Hematopoietic multipotent progenitor cell treated with erythropoietin and hydrocortisone succinate and interleukin-3 and kit ligand, for 4 days (in vitro differentiated cells): ENCODE measurements at places on chromosomes 1 and 21.

- no peak for DNase-seq
Measured at GRCh38 chr1:245263529-245264095, 108.8 kb downstream of the KIF26B start.

DNA sequence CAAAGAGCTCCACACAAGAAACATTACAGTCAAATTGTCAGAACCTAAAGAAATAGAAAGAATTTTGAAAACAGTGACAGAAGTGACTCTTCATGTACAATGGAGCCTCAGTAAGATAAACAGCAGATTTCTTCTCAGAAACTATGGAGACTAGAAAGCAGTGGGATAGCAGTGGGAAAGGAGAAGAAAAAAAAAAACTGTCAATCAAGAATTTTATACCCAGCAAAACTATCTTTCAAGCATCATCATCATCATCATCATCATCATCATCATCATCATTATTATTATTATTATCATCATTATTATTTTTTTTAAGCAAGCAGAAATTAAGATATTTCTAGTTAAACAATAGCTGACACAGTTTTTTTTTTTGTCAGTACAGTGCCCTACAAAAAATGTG is 24.2 kb downstream of the CEP170 start:
- DNase-seq: peak; percentile 74

DNA sequence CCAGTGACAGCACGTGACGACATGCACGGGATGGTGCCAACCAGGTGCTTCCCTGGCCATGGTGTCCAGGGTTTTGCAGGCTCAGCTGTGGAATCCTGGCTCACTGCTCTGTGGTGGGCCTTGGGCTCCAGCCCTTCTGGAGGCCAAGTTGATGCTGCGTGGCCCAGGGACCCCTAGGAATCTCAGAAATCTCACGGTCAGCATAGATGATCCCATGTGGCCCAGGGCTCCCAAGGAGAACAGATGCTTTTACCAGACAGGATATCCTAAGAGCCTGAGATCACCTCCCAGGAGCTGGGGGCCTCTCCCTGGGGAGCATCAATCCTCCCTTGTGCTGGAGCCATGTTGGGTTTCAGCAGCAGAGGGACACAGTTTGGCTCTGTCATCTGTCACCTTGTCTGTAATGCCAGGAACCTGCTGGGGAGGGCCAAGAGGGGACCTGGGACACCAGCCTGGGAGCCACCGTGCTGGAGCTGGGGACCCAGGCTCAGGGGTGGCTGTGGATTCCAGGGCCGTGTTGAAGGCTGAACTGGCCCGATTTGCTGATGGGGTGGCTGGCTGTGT is 63.9 kb downstream of the TRIM11 start:
- no peak for DNase-seq

GRCh38 chr1:12188115-12188514 is 21.3 kb downstream of the TNFRSF1B start:
- no peak for DNase-seq

- no peak for DNase-seq
Measured at GRCh38 chr1:3444736-3445135, 9.7 kb upstream of the ARHGEF16 start.

GRCh38 chr1:36885540-36886357 is 148.6 kb downstream of the GRIK3 start:
- DNase-seq: no peak

GRCh38 chr1:88608139-88608943 is 75.7 kb upstream of the PKN2 start:
- DNase-seq: peak; percentile 70

DNA sequence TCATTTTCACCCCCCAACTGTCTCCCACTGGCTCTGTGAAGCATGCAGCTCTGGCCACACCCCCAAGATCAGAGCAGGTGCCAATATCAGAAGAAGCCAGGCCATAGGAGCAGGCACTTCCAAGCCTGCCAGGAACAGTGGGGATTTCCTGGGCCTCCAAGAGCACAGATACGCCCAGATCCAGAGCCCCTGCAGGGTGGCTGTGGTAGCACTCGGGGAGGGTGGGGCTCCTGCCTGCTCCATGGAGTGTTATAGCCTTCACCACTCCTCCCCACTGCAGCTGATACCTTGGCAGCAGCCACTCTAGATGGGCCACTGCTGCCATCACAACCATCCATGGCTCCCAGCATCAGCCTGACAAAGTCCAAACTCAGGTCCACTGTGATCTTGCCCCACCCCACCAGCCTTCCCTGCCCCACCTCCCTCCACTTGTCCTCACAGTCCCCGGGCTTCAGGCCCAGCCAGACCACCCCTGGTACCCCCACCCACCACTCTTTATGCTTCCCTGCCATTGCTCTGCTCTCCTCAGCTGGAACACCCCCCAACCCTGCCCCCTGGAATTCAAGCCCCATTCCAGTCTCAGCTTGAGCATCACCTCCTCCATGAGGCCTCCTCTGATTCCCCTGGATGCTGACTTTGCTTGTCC is 448.3 kb downstream of the MATN1 start:
- DNase-seq: no peak

DNA sequence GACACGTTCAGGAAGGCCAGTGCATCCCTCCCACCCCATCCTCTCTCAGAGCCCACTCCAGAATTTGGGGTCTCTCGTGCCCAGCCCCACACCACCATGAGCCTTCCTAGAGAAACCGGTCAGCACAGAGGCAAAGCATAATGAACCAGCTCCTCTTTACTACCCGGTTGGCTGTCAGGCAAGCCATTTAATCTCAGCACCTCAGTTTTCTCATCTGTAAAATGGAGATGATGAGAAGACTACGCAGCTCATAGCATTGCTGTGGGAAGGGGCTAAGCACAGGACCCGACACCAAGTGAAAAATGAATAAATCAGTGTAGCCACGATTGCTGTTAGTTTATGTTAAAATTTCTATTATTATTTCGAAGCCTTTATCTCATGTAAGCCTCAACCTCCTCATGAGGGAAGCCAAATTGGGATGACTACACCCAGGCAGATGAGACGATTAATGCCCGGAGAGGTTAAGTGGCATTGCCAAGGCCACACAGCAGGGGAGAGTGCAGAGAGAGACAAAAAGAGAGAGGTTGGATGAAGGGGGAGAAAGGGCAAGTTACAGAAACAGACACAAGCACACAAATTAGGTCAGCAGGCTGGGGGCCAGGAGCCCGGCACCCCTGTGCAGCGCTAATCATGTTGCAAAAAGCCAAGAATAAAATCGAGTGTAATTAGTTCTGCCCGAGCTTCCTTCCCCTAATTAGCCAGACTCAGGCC is 25.7 kb downstream of the SDC3 start:
- DNase-seq: no peak

DNA sequence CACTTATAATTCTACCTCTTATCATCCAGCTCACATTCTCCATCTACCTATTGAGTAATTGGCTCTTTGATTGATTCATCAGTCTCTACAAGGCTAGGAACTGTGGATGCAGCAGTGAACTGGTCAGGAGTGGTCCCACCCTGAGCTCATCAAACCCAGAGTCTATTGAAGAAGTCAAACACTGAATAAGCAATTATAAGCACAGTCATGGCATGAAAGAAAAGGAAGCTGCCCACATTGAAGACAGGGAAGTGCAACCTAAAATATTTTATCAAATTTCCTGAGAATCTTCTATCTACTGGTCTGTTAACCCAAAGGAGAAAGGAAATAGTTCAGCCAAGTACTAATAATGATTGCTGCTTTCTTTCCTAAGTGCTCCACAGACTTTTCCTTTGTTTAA is 35.7 kb downstream of the ACP6 start:
- DNase-seq: no peak

GRCh38 chr1:65255656-65256050 is 53.7 kb upstream of the DNAJC6 start:
- no peak for DNase-seq

DNA sequence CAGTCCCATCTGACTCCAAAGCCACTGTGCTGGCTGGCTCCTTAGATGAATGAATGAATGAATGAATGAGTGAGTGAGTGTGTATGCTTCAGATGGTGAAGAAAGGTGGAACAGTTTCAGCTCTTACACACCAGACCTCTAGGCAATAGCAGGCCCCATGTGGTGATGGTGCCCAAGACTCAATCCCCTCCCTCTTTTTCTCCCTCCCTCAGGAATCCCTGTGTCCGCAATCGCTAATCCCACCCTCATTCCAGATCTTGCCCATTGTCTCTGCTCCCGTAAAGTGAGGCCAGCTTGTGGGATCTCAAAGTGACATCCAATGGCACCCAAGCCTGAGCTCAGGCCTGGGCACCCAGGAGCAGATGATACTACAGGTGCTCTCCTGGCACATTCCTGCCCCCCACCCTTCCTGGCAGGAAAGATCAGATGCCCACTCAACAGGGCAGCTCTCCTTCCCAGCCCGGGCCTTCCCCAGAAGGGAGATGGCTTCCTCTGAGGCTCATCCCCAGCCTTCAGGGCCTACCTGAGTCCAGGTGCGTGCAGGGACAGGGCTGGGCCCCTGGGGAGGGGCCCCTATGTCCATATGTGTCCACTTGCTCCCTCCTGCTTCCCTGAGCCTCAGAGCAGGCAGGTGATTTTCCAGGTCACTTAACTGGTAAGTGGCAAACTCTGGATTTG is 106.4 kb downstream of the HMGB4 start:
- DNase-seq: no peak

GRCh38 chr1:201026836-201027235 is 3.3 kb upstream of the KIF21B start:
- peak; percentile 76 for DNase-seq

DNA sequence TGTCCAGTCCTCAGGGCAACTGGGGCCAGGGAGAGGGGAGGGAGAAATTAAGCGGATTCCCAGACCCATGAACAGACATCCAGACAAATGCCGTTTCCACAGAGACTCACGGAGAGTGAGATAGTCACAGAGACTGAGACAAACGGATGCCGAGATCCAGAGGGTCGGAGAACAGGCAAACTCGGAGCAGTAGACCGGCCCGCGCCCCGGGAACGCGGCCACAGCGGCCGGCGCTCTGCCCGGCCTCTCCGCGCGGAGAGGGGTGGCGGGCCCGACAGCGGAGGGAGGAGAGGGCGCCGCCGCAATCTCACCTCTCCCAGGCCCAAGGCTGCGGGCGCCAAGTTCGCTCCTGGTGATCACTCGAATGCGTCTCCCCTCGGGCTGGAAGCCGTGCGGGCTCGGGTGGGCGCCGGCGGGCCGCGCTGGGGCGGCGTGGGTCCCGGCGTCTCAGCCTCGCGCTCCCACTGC is 831 bp upstream of the FOXD2 start:
- DNase-seq: peak; percentile 33

- peak; percentile 77 for DNase-seq
Measured at GRCh38 chr1:54238353-54239034, 38.5 kb downstream of the MRPL37 start.

GRCh38 chr1:82491301-82492048 is 690.7 kb downstream of the ADGRL2 start:
- DNase-seq: no peak

- peak; percentile 42 for DNase-seq
Measured at GRCh38 chr1:27446496-27447020, 43.4 kb downstream of the WASF2 start.

- no peak for DNase-seq
Measured at GRCh38 chr1:66295803-66296202, 238.2 kb upstream of the SGIP1 start.

- no peak for DNase-seq
Measured at GRCh38 chr1:248316796-248317195, 7.6 kb downstream of the OR2M7 start.

DNA sequence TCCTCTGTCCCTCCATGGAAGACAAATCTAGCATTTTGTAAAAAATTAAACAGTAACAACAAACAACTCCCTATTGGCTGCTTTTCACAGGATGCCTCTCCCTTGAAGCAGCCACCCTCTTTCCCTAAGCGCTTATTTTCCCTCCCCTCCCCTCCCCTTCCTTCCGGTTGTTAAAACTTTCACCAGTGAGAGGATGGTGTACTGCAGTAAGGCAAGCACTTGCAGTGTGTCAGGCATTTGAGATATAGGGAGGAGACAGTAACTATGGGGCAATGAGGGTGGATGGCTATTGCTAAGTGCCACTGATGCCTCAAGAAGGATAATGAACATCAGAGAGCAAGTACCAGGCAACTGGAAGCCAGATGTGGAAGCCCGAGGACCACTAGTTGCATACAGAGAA is 19.1 kb upstream of the KIAA1614 start:
- peak; percentile 10 for DNase-seq

- DNase-seq: no peak
Measured at GRCh38 chr1:72777918-72778317, 495.6 kb upstream of the NEGR1 start.

GRCh38 chr1:115505148-115505571 is 136.6 kb upstream of the VANGL1 start:
- DNase-seq: peak; percentile 7

- DNase-seq: no peak
Measured at GRCh38 chr1:239606850-239607400, 220.6 kb downstream of the CHRM3 start.

DNA sequence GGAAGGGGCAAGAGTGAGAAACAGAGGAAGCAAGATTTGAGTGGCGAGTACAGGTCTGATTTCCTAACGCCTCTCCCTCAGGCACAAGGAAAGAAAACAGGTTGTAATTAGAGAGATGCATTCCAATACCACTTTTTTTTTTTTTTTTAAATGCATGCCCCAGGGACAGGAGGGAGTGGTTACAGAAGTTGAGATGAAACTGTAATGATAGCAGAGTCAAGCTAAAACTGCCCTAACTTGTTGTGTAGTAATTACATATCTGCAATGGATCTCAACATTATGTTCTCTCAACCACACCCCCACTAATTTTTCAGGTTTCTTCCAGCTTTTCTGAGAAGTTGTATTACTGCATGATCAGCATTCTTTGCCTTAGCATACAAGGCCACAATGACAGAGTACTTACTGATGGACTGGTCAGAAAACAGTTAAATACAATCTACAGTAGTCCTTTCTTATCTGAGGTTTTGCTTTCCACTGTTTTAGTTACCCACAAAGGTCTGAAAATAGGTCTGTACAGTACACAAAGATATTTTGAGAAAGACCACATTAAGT is 5.5 kb downstream of the ETV3 start:
- DNase-seq: peak; percentile 58

DNA sequence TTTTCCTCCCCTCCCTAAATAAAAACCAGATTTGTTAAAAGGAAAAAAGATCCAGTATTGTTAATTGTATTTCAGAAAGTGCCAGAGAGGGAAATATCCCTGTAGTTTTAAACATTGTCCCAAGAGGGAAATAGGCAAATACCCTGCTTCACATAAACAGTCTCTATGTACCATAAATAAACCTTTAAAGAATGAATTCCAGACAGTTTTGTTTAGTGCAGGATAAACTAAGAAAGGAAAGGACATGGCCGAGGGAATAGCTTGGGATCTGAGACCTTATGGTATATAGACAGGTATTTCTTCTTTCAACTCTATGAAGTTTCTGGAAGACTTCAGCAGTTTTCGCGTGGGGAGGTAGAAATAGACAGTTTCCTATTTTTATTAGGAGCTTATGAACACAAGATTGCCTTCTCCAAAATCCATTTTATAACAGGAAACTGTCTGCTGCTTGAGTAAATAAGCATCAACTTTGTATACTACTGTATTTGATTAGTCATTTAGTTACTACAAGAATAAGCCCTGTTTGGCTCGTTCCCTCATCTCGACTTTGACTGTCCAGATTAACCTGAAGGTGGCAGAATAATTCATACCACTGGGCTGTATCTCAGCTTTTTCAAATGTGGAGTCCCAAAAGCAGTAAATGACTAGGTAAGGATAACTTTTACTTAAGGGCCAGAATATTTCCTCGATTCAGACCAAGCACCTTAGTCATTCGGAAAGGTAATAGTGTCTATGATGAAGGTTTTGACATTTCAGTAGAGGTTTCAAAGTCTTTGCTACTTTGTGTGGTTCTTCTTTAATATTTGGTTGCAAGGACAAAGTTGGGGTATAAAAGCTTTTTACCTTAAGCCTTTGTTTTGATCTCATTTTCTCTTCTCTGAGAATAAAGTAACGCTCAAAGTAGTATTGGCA is 177.5 kb downstream of the VPS13D start:
- peak; percentile 55 for DNase-seq

- peak; percentile 63 for DNase-seq
Measured at GRCh38 chr1:195872376-195872775, 735.9 kb downstream of the KCNT2 start.
